ENCODE measurements at places on chromosomes 1 and 21.

DNA sequence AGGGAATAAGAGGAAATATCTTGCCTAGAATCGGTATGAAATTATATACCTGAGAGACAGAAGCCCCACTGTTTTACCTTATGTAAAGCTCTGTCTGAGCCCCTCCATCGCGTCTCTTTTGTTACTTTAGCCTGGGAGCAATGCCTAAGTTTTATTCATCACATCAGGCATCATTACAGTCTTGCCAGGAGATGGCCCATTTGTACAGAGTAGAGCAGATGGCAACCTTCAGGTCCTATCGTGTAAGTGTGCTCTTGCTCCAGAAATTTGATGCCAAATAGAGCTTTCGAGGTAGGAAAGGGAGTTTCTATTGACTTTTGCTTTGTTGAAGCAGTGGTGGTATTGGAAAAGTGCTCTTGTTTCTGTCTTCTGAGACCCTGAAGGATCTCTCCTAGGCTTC lies 24.9 kb downstream of the CFAP126 start:
- no peak for DNase-seq

DNA sequence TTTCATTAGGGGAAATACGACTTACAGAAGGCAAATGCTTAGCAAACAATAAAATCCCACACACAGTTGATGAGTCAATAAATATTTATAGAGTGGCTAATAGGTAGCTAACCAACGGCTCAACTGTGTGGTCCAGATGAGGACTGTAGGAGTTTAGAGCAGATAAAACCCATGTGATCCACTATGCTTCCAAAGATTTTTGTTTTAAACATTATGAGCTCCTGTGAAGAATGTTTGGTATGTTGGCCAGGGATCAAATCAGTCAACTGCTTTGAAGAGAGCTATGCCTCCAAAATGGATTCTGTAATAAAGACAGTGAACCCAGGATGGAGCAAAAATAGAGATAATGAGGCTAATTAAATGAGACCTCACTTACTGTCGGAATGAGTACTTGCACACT lies 72.3 kb upstream of the COL11A1 start:
- no peak for DNase-seq

- DNase-seq = no peak
Measured at GRCh38 chr1:224185208-224185607, 2.2 kb downstream of the DEGS1 start.

- DNase-seq = no peak
Measured at GRCh38 chr1:211738096-211738690, 62.8 kb upstream of the NEK2 start.

- no peak for DNase-seq
Measured at GRCh38 chr1:200405264-200405663, 4.6 kb downstream of the ZNF281 start.
